ENCODE measurements at places on chromosomes 1 and 21.

DNA sequence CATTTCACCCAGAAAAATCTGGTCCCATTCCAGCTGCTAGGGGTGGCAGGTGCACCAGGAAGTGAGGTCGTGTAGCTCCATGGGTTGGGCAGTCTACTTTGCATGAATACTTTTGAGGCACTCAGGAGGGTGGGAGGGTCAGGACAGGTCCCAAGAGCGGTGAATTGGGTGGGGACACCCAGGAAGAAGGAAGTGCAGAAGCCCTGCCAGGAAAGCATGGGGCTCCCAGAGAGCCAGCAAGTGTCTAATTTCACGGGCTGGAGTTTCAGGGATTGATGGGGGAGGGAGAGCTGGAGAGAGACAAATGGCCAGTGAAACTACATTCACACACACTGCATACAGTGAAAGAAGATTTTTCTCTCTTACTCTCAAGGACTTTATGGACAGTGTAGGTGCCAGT, 137.8 kb downstream of the GALNT2 start:
- no peak for DNase-seq

DNA sequence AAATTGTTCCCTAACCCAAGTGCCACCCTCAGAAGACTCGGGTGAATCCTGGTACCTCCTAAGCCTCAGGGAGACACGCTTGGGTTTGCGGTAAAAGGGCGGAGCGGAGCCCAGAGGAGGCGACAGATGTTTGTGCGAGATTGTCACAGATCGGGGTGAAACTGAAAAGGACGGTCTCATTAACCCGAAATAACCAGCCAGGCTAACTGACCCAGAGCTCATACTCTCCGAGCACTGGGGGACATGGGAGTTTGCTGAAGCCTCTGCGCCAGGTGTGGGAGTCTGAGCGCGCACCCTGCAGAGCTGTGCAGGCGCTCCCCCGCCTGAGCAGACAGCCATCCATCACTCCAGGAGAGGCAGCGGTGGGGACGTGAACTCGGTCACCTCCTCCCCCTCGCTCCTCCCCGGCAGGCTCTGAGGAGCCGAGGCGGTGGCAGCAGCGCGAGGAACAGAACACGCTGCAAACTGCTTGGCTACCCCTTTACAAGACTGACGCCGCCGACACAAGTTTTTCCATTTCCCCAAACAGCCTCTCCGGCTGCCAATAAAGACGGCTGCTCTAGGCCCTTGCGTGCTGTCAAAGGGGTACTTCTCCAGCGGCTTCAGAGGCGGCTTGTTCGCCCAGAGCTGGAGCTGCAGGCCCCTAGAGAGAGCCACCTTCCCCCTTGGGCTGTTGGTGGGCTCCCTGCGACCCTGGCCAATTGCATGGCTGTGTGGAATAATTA, 43.5 kb downstream of the RRAGC start:
- DNase-seq, result no peak

GRCh38 chr1:59432531-59433439, 135.9 kb downstream of the FGGY start:
- no peak for DNase-seq

DNA sequence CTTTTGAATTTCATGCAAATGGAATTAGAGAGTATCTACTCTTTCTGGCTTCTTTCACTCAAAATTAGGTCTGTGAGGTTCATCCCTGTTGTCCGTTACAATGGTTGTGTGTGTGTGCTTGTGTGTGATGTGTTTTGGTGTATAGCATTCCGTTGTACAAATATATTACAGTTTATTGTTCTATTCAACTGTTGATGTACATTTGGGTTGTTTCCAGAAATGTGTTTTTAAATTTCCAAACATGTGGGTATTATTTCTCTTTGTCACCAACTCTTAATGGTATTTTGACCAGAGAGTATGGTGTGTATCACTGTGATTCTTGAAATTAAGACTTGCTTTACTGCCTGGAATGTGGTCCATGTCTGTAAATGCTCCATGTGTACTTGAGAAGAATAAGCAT, 16.8 kb upstream of the HCRTR1 start:
- DNase-seq, result no peak

GRCh38 chr1:58903514-58904298, 119.9 kb upstream of the JUN start:
- peak; percentile 93 for DNase-seq

GRCh38 chr1:117611894-117612483, 6.1 kb downstream of the TENT5C start:
- no peak for DNase-seq

DNA sequence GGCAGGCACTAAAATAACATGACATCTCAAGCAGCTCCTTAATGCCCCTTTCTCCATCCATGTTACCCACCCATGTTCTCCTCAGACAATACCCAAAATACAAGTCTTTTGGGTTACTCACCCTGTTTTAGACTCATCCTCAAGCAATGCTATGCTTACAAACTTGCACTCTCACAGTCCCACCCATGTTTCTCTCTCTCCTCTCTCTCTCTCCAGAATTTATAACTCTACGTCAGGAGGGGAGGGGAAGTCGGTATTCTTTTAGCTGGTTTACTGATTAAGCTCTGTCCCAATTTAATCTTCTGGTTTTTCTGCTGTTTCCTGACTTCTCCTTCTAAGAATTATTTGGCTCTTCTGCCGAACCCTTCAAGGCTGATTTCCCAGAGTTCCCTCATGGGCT, 98.0 kb upstream of the NR5A2 start:
- no peak for DNase-seq

GRCh38 chr1:181139631-181140061, 51.1 kb downstream of the IER5 start:
- DNase-seq, result no peak

GRCh38 chr21:34704119-34704518, 35.3 kb downstream of the CLIC6 start:
- DNase-seq, result no peak

- no peak for DNase-seq
These were observed 62.4 kb downstream of the CD247 start for GRCh38 chr1:167455786-167456446.

GRCh38 chr1:206563367-206564207, 48.7 kb downstream of the EIF2D start:
- no peak for DNase-seq

DNA sequence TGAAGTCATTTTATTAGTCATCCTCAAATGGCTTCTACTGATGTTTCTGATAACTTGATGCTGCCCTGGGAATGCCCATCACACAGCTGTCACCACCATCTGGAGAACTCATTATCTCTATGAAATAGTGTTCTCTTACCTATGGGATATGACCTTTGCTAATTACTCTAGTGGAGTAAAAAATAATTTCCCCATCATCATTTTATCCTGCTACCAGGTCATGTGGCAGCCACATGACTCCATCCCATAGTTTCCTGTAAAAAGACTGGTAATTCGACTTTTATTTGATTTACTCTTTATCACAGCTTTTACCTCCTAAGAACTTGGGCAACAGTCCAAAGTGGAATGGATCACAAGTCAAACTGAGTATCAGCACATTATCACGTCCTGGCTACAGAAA, 76.1 kb upstream of the USP25 start:
- no peak for DNase-seq

DNA sequence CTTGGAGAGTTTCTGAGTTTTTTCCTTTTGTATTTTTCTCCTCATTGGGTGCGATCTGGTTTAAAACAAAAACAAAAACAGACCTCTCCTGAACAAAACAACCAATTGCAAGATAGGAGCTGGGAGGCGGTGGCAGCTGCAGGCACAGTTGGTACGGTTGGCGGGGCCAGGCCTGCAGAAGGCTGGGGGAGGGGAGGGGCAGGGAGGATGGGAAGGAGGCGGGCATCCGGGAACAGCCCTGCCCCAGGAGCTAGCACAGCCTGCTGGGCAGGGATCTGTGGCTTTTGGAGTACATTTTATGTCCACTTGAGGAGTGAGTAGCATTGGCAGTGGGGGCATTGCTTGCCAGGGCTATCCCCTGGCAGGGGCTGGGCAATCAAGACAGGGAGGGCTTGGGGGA, 5.2 kb downstream of the CAPN9 start:
- DNase-seq, result no peak

- no peak for DNase-seq
These were observed 866.4 kb upstream of the ADAMTS5 start for GRCh38 chr21:27833298-27833697.

DNA sequence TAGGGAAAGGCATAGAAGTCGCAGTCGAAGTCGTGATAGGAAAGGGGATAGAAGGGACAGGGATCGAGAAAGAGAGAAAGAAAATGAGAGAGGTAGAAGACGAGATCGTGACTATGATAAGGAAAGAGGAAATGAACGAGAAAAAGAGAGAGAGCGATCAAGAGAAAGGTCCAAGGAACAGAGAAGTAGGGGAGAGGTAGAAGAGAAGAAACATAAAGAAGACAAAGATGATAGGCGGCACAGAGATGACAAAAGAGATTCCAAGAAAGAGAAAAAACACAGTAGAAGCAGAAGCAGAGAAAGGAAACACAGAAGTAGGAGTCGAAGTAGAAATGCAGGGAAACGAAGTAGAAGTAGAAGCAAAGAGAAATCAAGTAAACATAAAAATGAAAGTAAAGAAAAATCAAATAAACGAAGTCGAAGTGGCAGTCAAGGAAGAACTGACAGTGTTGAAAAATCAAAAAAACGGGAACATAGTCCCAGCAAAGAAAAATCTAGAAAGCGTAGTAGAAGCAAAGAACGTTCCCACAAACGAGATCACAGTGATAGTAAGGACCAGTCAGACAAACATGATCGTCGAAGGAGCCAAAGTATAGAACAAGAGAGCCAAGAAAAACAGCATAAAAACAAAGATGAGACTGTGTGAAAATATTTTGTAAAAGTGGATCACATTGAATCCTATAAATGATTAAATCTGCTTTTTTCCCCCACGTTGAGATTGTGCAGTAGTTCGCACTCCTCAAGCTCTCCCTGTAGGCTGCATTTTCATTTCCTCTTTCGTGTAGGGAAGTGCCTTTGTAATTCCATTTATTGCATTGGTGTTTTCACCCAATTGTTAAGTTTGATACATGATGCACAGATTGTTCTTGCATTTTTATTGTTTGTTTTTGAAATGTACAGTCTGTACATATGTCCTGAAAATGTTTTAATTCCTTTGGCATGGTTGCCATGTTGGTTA, 7.5 kb downstream of the PRPF38B start:
- DNase-seq, result no peak

- no peak for DNase-seq
These were observed 11.0 kb downstream of the DLGAP3 start for GRCh38 chr1:34918386-34918976.

DNA sequence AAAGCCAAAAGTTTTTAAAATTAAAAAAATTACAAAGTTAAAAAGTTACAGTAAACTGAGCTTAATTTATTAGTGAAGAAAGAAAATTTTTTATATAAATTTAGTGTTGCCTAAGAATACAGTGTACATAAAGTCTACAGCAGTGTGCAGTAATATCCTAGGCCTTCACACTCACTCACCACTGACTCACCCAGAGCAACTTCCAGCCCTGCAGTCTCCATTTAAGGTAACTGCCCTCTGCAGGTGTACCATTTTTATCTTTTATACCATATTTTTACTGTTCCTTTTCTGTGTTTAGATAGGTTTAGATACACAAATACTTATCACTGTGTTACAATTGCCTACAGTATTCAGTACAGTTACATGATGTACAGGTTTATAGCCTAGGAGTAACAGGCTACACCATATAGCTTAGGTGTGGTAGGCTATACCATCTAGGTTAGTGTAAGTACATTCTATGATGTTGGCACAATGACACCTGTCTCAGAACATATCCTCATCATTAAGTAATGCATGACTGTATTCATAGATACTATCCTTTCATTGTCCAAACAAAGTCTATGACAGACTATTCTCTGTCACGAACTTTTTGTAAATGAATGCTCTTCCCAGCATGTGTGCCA, 78.6 kb upstream of the PBX1 start:
- no peak for DNase-seq

DNA sequence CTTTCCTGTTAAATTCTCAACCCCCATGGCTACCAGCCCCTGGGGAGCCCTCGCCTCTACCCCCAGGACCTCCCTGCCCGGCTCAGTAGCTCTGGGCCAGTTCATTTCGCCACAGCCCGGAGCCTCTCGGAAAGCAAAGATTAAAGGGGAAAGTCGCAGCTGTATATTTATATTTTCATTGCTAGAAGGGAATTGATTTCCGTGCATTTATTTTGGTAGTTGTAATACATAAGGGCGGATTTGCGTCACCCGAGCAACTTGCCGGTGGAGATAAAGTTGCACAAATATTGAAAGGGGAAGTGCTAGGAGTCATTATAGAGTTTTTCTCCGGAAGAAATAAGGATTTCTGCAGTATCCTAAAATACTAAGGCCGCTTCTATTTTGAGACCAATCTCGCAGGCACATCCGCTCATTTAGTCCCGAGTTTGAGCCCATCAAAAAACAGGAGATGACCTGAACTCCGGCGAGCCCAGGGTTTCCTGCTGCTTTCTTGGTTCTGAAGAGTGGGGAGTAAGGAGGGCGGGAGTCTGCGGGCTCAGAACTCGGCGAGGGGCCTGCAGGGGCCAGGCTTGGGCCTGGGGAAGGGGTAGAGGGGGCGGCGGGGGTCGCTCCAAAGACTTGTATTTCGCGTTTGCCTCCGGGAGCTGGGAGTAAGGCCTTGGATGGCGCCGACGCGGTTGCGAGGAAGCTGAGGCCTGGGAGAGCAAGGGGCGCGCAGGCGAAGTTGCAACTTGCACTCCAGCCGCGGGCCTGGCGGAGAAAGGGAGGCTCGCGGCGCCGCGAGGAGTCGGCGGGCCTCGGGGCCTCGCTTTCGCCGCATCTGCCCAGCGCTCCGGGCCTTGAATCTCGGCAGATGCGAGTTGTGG, 2.5 kb upstream of the HLX start:
- DNase-seq, result no peak

DNA sequence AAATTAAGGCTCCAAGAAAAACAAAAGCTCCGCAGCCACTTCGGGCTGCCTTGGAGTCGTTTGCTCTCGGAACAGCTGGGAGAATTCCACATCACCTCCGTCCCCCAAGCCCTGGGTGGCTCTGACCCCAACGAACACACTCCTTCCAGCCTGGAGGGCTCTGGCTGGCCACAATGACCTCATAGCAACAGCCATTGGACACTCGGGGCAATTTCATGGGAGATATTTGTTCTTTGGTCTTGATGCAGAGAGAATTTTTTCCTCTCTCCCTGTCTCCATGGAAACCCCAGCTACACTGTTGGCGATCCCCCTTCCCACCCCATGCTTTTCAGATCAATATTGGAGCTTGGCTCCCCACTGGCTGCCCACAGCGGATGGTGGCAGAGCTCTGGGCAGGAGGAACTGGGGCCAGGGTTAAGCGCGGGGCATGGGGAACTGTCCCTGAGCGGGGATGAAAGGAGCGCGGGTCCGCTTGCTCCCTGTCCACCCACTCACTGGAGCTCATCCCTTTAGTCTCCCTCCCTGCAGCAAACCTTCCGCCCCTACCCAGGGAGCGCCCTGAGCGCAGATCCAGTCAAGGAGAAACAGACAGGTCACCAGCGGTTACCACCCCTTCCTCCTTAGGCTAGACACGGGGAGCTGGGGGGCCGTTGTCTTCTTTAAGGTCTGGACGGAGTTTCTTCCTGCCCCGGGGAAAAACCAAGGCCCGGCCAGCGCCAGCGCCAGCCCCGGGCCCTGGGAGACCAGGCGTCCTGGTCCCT, 1.2 kb downstream of the WNT4 start:
- DNase-seq, result peak; percentile 62

- DNase-seq, result no peak
These were observed 228.2 kb upstream of the USP24 start for GRCh38 chr1:55443175-55443915.

GRCh38 chr1:184036517-184036949, 995 bp downstream of the COLGALT2 start:
- peak; percentile 72 for DNase-seq

All from activated CD8-positive, alpha-beta memory T cell treated with anti-CD3 and anti-CD28 coated beads for 24 hours (primary cell).